ENCODE measurements at places on chromosomes 4 and X. TPM values are rescaled to one million over a fixed set of nuclear protein-coding genes. Genes with fewer than 3 reads are reported as not detected.

DNA sequence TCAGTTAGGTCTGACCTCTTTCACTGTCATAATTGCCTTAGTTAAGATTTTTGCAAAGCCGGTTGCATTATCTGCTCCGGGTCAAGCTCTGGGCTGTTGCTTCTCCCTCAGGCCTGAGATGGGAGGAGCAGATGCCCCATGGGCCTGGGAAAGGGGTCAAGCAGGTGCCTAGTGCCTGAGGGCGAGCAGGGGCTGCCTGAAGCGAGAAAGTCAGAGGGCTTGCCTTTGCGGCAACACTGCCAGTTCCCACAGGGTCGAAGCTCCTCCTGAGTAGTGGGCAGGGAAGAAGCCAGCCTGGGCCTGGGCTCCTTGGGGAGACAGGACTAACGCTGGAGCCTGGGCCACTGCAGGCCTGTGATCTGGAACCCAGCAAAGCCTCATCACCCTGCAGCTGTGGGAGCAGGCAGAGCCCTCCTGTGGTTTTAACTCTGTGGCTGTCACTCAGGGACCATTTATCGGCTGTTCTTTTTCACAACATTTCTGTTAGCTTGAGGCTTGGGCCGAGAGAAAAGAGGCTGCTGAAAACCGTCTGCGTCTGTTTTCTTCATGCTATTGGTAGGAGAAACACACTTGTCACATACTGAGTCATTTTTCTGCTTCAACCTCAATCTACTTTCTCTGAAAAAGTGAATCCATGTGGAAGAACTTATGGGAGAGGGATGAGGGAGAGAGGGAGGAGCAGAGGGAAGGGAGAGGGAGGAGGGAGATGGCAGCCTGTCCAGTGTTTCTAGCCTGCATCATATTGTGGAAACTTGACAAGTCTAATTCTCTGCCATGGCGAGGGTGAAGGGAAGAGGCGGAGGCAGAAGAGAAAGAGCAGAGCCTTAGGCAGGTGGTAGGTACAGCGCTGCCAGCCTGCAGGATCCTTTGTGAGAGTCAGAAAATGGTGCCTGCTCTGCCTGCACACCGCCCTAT, 68.4 kb downstream of the RHOH start:
- no peaks in the 10 kb centered on the region for H3K36me3 ChIP-seq
- no peaks in the 10 kb centered on the region for H3K27me3 ChIP-seq
- DNase-seq = no peak

GRCh38 chr4:173736840-173737239, 206.8 kb upstream of the HAND2 start:
- no peaks in the 10 kb centered on the region for H3K36me3 ChIP-seq
- H3K4me3 ChIP-seq = no peak overlapping the region
- no peak overlapping the region for H3K27ac ChIP-seq
- H3K4me1 ChIP-seq = no peaks in the 10 kb centered on the region

DNA sequence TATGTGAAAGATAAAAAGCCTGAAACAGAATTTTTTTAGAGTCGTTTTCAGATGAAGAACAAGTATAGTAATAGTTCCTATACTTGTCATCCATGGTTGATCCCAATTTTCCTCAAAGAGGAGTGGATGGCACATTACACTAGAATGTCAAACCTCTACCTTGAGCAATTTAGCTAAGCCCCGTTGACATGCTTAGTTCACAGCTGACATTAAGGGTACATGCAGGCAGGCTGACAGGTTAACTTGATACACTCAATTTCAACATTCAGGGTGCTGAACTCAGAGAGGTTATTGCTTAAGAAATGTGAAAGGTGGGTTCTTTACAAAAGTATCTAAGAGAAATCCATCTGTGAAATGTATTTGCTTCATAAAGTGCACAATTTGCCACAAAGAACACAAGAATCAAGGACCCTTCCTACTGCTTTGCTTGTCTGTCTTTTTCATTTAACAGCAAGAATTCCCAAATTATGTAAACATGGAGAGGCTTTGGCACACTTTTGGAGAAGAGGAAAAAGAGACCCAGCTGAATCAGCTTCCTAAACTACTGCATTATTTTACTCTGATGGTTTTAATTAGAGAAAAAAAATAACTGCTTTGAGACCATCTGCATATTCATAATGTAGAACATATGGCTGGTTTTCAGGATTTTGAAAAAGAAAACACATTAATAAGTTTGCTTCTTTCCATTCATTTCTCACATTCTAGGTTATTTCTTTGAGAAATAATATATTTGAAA, 122.5 kb upstream of the DDIT4L start:
- H3K4me1 ChIP-seq = no peaks in the 10 kb centered on the region
- no peak overlapping the region for H3K27ac ChIP-seq
- H3K27me3 ChIP-seq = peaks cover 5% of the 10 kb centered on the region

GRCh38 chr4:73340917-73341316, 63.2 kb upstream of the ALB start:
- peaks cover 3% of the 10 kb centered on the region for H3K27me3 ChIP-seq
- H3K4me1 ChIP-seq = no peaks in the 10 kb centered on the region

- DNase-seq = no peak
- H3K27ac ChIP-seq = no peak overlapping the region
- no peaks in the 10 kb centered on the region for H3K4me1 ChIP-seq
- no peaks in the 10 kb centered on the region for H3K36me3 ChIP-seq
These were observed 225.4 kb downstream of the ARHGAP24 start for GRCh38 chr4:85700362-85700761.

GRCh38 chrX:45598861-45599260, 398.2 kb upstream of the DIPK2B start:
- no peaks in the 10 kb centered on the region for H3K4me1 ChIP-seq
- no peaks in the 10 kb centered on the region for H3K36me3 ChIP-seq
- H3K4me3 ChIP-seq = no peak overlapping the region

DNA sequence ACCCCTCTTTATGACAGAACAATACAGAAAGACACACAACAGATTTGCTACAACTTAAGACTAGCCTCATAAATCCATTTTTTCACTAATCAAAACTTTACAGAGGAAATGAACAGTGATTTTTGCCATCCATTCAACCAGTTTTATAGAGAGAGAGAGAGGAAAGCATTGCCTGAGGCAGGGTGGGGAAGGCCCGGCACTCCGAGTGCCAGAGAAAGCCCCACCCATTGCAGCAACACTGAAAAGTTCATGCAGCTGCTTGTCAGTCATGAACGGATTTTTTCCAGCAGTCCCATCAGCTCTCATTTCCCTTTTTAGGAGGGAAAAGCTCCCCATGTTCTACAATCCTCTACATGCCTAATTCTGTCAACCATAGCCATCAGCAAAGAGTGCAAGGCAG, 236.9 kb downstream of the CHIC1 start:
- no peak for DNase-seq
- H3K4me3 ChIP-seq = no peak overlapping the region
- H3K4me1 ChIP-seq = no peaks in the 10 kb centered on the region
- H3K27ac ChIP-seq = no peak overlapping the region

- DNase-seq = no peak
- no peaks in the 10 kb centered on the region for H3K27me3 ChIP-seq
- no peak overlapping the region for H3K4me3 ChIP-seq
- H3K27ac ChIP-seq = no peak overlapping the region
- no peaks in the 10 kb centered on the region for H3K4me1 ChIP-seq
- no peaks in the 10 kb centered on the region for H3K36me3 ChIP-seq
These were observed 822.4 kb downstream of the FAT4 start for GRCh38 chr4:126136922-126137781.

GRCh38 chrX:110201799-110202198, 116.1 kb downstream of the AMMECR1 start:
- no peak overlapping the region for H3K27ac ChIP-seq
- DNase-seq = no peak
- no peaks in the 10 kb centered on the region for H3K27me3 ChIP-seq
- peaks cover 27% of the 10 kb centered on the region for H3K4me1 ChIP-seq
- H3K4me3 ChIP-seq = no peak overlapping the region
- no peaks in the 10 kb centered on the region for H3K36me3 ChIP-seq

DCAF12L2 gene
- total RNA-seq = not detected

MAP3K15 gene
- 0.31 TPM for total RNA-seq

CASK gene
- 27.8 TPM for total RNA-seq

NUDT10 gene
- total RNA-seq = 1.2 TPM

TMPRSS11D gene
- total RNA-seq = not detected
